NCI-H1436 treated with DMSO at 0.1 percent for 48 hours (cell line): ENCODE measurements at places on chromosomes 16 and 17.
A peak's percentile ranks its signal among the peaks of the same experiment; 100 is the strongest.

DNA sequence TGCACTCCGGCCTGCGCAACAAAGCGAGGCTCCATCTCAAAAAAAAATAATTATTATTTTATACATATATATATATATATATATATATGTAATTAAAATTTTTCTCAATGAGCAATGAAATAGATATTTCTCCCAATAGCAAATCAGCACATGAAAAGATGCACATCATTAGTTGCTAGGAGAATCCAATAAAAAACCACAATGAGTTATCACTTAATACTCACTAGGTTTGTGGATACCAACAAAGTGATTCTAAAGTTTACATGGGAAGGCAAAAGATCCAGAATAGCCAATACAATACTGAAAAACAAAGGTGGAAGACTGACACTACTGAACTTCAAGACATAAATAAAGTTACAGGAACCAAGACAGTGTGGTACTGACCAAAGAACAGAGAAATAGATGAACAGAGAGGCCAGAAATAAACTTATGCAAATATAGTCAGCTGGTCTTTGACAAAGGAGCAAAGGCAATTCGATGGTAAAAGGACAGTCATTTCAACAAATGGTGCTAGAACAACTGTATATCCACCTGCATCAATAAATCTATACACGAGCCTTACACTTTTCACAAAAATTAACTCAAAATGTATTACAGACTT, 13.6 kb downstream of the SMG6 start:
- DNase-seq: no peak

- no peak for DNase-seq
Observed at GRCh38 chr17:48995974-48996721, 1.0 kb upstream of the IGF2BP1 start.

DNA sequence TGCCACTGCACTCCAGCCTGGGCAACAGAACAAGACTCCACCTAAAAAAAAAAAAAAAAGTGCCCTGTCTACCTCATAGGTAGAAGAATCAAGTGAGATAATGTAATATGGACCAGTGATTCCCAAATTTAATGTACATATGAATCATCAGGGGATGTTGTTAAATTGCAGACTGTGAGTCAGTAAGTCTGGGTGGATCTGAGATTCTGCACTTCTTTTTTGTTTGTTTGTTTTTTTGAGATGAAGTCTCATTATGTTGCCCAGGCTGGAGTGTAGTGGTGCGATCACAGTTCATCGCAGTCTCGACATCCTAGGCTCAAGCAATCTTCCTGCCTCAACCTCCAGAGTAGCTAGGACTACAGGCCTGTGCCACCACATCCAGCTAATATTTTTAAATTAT, 31.6 kb downstream of the HOXB1 start:
- DNase-seq: no peak

DNA sequence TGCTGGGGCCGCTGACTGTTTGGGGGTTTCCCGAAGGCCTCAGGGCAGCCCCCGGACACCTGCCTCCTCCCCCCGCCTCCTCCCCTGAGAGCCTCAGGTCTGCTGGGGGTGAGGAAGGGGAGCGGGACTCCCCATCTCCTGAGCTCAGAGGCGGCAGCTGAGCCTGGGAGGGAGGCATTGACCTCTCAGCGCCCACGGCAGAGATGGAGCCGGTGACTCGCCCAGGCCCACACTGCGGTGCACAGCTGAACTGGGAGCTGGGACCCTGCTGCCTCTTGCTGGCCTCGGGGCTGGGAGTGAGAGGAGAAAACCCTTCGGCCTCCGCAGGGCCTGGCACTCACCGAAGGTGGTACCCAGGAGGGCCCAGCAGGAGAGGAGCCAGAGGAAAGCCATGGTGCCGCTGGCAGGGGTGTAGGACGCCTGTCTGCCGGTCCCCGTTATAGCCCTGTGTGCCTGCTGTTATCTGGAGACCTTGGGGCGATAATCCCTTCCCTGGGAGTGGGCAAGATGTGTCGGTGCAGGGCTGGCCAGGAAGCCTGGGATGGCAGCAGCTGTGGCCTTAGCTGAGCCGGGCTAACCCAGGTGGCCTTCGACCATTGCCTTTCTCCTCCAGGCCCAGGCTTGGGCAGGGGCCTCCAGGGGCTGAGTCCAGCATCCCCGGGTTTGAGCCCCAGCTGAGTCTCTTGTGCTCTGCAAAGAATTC, at the start of gene CTRB2:
TSS of gene CTRB2 (minus strand) at position 413 of the 703 bp plus-strand sequence. CDS start at position 393, 20 bp downstream.
- no peak for DNase-seq

GRCh38 chr16:59500601-59501000, 766.5 kb upstream of the GOT2 start:
- no peak for DNase-seq

GRCh38 chr16:8712589-8713361, 38.4 kb downstream of the ABAT start:
- DNase-seq: peak; percentile 81

GRCh38 chr16:10618710-10619209, 38.4 kb upstream of the EMP2 start:
- no peak for DNase-seq

GRCh38 chr16:78994135-78994745, 606.3 kb downstream of the MAF start:
- no peak for DNase-seq

- DNase-seq: no peak
Observed at GRCh38 chr17:46819906-46820351, 1.4 kb upstream of the WNT3 start.

DNA sequence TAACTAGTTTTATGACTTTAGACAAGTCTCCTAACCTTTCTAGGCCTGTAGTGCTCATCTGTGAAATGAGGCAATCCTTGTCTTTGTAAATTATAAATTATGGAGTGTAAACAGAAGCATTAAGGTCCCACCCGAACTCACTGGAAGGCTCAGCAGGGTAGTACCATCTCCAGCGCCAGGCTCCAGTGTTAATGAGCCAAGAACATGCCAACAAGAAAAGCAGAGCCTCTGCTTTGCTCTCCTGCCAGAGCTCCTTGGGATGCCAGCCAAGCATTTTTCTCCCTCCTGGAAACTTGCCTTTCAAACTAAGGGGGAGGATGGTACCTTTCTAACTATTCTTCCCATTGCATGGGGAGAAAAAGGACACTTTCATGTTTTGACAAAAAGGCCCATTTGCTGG, 14.9 kb downstream of the LIMD2 start:
- no peak for DNase-seq

GRCh38 chr16:89121691-89122321, 28.2 kb downstream of the ACSF3 start:
- DNase-seq: no peak

- DNase-seq: no peak
Observed at GRCh38 chr17:19383681-19384470, 3.1 kb downstream of the MFAP4 start.

GRCh38 chr17:66950886-66951604, 13.5 kb upstream of the CACNG4 start:
- DNase-seq: no peak

DNA sequence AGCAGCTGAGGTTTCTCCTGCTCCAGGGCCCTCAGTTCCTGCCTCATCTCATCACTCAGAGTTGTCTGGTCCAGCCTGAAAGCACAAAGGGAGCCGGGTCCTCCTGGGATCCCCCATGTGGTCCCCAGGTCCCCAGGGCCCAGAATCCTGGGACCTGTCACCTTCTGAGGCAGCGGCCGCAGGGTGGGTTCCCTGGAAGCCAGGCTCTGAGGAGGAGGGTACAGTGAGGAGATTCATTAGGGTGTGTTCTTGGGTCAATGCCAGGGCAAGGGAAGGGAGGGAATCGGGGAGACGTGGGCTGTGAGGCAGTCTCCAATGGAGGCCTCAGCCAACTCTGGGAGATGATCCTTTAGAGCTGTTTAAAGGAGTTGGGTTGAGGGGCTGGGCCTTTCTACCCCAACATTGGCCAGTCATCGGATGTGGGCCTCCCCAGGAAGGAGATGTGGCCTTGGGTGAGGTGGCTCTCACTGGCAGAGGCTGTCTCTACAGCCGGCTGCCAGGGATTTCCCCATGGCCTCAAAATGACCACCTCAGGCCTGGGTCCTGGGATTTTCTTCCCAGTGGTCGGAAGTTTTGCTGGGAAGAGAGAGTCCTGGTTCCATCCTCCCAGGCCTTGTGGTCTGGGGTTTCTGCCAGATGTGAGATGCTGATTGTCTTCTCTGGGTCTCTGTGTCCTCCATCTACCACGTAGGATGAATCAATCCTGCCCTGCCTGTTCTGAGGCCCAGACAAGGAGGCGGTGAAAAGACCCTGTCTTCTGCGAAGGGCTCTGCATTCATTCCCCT, 47.3 kb downstream of the NLRP1 start:
- no peak for DNase-seq

DNA sequence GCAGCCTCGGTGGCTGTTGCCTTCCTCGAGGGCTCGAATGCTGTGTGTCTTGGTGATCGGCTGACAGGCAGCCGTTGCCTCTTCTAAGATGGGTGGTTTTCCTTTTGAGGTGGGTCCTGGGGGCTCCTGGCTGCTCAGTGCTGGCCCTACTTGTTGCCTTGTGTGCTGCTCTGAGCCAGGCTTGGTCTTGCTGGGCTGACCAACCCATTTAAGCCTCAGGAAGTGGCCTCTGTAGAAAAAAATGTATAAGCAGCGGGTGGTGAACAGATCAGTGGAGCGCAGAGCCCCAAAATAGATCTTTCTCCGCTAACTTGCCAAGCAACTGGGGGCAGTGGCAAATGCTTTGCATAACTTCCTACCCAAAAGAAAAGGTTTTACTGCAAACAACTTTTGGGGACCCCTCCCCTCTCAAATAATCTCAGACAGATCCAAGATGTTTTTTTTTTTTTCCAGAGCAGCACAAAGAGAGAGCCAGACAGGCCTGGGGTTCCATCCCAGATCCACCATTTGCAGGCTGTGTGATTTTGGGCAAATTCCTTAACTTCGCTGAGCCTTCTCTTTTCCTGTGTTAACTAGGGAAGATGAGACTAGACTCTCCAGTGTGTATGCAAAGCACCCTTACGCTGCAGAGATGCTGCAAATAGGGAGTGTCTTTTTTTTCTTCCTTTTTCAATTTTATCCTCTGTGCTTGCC, 42.5 kb downstream of the PLCG2 start:
- no peak for DNase-seq
